ENCODE measurements at places on chromosomes 3 and 15. TPM values are rescaled to one million over a fixed set of nuclear protein-coding genes. Genes with fewer than 3 reads are reported as not detected.

DNA sequence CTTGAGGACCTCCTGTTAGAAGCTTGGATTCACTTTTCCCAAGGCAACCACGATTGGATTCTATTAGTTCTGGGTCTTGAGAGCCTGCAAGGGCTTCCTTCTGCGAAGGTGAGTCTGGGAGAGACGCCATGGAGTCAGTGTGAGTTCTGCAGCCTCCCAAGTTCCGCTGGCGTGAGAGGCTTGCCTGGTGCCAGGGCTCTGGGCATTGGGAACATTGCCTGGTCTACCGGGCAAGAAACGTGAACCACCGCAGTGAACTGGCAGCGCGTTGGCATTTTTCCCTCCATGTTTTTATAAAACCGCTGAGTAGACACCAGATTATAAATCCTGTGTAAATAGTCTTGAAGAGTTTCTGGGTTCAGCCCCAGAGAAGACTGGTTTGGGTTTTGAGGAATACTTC lies 160.9 kb downstream of the IGF1R start:
- peaks cover 9% of the 10 kb centered on the region for H3K36me3 ChIP-seq
- H3K4me1 ChIP-seq = no peaks in the 10 kb centered on the region
- no peak overlapping the region for H3K4me3 ChIP-seq
- no peaks in the 10 kb centered on the region for H3K27me3 ChIP-seq

GRCh38 chr3:122281891-122282290 lies 43.2 kb upstream of the CSTA start:
- H3K27ac ChIP-seq = no peak overlapping the region
- no peaks in the 10 kb centered on the region for H3K36me3 ChIP-seq
- H3K4me3 ChIP-seq = no peak overlapping the region
- no peaks in the 10 kb centered on the region for H3K27me3 ChIP-seq
- H3K4me1 ChIP-seq = no peaks in the 10 kb centered on the region
- no peak for DNase-seq

DNA sequence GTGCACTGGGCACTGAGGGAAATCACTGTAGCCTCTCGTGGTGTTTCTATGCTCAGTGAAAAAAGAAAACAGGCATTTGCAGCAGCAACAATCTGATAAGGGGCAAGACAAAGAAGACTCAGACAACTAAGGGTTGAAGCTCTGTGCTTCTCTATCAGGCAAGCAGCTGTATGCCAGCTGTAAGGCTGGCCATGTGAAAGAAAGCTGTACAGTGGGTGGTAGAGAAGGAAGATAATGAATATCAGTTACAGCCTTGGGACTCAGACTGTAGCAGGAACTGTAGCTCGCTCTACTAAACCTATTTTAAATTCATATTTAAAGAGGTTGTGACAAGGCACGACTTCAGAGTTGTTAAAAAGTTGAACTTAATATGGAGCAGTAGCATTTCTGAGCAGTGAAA lies 76.3 kb downstream of the VGLL3 start:
- no peak overlapping the region for H3K27ac ChIP-seq
- no peaks in the 10 kb centered on the region for H3K27me3 ChIP-seq
- no peak for DNase-seq
- no peaks in the 10 kb centered on the region for H3K36me3 ChIP-seq
- H3K4me1 ChIP-seq = no peaks in the 10 kb centered on the region

Gene NR1I2
- not detected for polyA plus RNA-seq

- H3K4me3 ChIP-seq = no peak overlapping the region
- no peaks in the 10 kb centered on the region for H3K4me1 ChIP-seq
- H3K27ac ChIP-seq = no peak overlapping the region
- DNase-seq = no peak
Observed at GRCh38 chr3:191388823-191389222, 58.5 kb upstream of the UTS2B start.

DNA sequence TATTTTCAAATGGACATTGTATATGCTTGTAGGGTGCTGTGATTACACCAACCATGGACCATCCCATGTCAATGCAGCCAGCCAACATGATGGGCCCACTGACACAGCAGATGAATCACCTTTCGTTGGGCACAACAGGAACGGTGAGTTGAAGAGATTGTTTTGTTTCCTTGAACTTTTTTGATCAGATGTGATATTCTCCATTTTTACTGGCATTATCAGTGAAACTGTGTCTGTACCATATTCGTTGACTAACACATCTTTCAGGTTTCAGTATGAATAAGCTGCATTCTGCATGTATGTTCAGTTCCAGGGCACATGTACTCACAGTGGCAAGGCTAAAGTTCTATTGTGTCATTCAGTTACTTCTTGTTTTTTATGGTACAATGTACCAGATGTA lies 655.2 kb downstream of the RBMS3 start:
- no peaks in the 10 kb centered on the region for H3K4me1 ChIP-seq
- DNase-seq = no peak
- H3K27ac ChIP-seq = no peak overlapping the region
- H3K36me3 ChIP-seq = no peaks in the 10 kb centered on the region
- no peaks in the 10 kb centered on the region for H3K27me3 ChIP-seq

DNA sequence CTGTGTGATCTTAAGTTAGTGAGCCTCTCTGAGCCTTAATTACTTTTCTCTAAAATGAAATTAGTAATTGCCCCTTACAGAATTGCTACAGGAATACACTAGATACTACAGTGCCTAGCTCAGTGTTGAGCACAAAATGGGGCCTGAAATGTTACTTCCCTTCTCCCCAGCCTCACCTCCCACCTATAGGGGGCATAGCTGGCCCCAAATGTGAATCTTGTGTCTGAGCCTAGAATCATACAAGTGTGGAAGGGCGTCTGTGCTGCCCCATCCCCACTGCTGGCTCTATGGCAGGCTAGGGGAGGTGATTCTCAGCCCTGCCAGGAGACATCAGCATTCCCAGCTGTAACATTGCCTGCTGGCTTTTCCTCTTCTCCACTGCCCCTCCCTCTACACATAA lies 42.7 kb downstream of the IFT122 start:
- H3K36me3 ChIP-seq = peaks cover 8% of the 10 kb centered on the region
- H3K27me3 ChIP-seq = no peaks in the 10 kb centered on the region
- H3K4me3 ChIP-seq = no peak overlapping the region
- no peak overlapping the region for H3K27ac ChIP-seq

Gene MEIS2
- not detected for polyA plus RNA-seq

GRCh38 chr15:76962337-76963013 lies 30.9 kb downstream of the RCN2 start:
- no peak overlapping the region for H3K4me3 ChIP-seq
- no peaks in the 10 kb centered on the region for H3K4me1 ChIP-seq
- DNase-seq = no peak
- no peaks in the 10 kb centered on the region for H3K27me3 ChIP-seq
- H3K36me3 ChIP-seq = no peaks in the 10 kb centered on the region

Gene WNT7A
- polyA plus RNA-seq = 7.7 TPM

DNA sequence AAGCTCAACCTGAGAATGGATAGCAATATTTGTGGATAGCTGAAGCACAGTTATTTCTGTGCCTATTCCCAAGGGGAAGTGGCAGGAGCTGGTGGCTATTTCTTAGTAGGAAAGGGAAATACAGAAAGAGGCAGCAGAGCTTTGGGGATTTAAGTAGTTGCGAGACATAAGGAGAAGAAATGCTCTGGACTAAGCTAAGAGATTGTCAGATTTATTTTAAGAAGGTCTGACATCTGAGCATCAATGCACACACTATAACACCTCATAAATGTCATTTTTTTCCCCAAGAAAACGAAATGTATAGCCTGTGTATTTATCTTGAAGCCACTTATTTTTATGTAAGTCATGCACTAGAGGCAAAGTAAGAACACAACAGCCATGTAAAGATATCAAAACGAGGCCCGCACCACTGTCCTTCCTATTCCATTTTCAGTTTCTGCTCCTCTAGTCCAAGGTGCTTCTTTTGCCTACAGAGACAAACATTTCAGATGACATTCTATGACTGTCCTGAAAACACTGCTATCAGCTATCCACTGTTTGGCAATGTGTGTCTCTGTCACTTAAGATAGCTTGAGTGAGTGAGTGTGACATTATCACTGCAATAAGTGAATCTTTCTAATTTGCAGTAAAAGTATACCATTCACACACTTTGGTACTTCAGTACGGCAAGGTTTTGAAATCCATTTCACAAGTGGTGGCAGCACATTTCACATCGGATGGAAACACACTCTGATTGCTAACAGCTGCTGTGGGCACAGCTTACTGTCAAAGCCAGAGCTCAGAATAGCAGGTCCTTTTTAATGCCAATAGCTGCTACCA lies 62.7 kb upstream of the ICE2 start:
- no peak overlapping the region for H3K27ac ChIP-seq
- H3K27me3 ChIP-seq = no peaks in the 10 kb centered on the region
- H3K36me3 ChIP-seq = no peaks in the 10 kb centered on the region
- H3K4me1 ChIP-seq = peaks cover 75% of the 10 kb centered on the region

DNA sequence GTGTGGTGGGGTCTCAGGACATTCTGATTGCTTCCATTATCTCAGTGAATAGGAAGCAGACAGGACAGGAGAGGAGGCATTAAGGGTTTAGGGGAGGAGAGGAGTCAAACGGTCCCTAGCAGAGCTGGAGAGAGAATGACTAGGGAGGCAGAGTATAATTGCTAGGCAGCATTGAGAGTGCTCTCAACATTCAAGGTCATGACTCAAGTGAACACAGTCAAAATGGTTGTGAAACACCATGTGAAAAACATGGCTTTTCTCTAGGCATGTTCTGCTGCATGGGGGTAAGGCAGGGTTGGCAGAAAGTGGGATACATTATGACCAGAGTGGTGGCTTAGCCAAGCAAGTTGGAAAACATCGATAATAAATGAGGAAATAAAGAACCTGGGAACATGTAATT lies 19.5 kb upstream of the HRH1 start:
- no peak overlapping the region for H3K27ac ChIP-seq
- H3K4me1 ChIP-seq = no peaks in the 10 kb centered on the region
- H3K4me3 ChIP-seq = no peak overlapping the region
- DNase-seq = no peak
- H3K27me3 ChIP-seq = no peaks in the 10 kb centered on the region
- no peaks in the 10 kb centered on the region for H3K36me3 ChIP-seq

Gene EFHB
- polyA plus RNA-seq = 1.8 TPM

DNA sequence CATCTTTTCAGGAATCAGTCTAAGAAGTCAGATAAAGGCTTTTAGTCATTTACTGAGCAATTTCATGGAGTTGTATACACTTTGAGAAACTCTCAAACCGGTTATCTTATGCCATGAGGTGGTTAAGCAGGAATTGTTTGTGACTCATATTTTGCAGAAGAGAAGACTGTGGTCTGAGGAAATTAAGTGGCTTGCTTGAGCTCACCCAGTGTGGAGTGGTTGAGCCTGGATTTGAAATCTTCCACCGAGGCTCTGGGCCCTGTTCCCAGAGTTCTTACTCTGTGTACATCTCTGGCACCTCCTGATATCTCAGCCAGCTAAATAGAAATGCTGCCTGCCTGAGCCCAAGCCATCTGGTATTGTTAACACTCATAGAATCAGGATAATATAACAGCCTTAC lies 37.8 kb upstream of the BCL6 start:
- no peak overlapping the region for H3K27ac ChIP-seq
- H3K27me3 ChIP-seq = no peaks in the 10 kb centered on the region
- H3K36me3 ChIP-seq = no peaks in the 10 kb centered on the region
- peaks cover under 1% of the 10 kb centered on the region for H3K4me1 ChIP-seq
- H3K4me3 ChIP-seq = no peak overlapping the region
- no peak for DNase-seq

GRCh38 chr15:64092864-64093626 lies 593 bp downstream of the CIAO2A start:
- DNase-seq = peak; percentile 27
- no peaks in the 10 kb centered on the region for H3K27me3 ChIP-seq
- H3K4me3 ChIP-seq = peak overlapping the region; percentile 87

- no peaks in the 10 kb centered on the region for H3K36me3 ChIP-seq
- H3K4me1 ChIP-seq = no peaks in the 10 kb centered on the region
- H3K27me3 ChIP-seq = no peaks in the 10 kb centered on the region
Observed at GRCh38 chr3:175479800-175480199, 620.7 kb downstream of the NAALADL2 start.

- no peaks in the 10 kb centered on the region for H3K27me3 ChIP-seq
- H3K36me3 ChIP-seq = no peaks in the 10 kb centered on the region
- H3K4me1 ChIP-seq = peaks cover 6% of the 10 kb centered on the region
- DNase-seq = no peak
- H3K4me3 ChIP-seq = no peak overlapping the region
Observed at GRCh38 chr3:15500107-15500724, 21.3 kb downstream of the COLQ start.

Gene CCDC54
- not detected for polyA plus RNA-seq

GRCh38 chr3:156948402-156949210 lies 122.5 kb downstream of the LEKR1 start:
- H3K4me1 ChIP-seq = no peaks in the 10 kb centered on the region
- DNase-seq = no peak
- no peaks in the 10 kb centered on the region for H3K36me3 ChIP-seq
- H3K4me3 ChIP-seq = no peak overlapping the region
- no peak overlapping the region for H3K27ac ChIP-seq

- no peaks in the 10 kb centered on the region for H3K4me1 ChIP-seq
- no peak overlapping the region for H3K27ac ChIP-seq
- H3K4me3 ChIP-seq = no peak overlapping the region
- H3K36me3 ChIP-seq = no peaks in the 10 kb centered on the region
- no peaks in the 10 kb centered on the region for H3K27me3 ChIP-seq
Observed at GRCh38 chr3:35773417-35773816, 134.1 kb downstream of the ARPP21 start.
